ENCODE measurements at places on chromosomes 13 and 19.

DNA sequence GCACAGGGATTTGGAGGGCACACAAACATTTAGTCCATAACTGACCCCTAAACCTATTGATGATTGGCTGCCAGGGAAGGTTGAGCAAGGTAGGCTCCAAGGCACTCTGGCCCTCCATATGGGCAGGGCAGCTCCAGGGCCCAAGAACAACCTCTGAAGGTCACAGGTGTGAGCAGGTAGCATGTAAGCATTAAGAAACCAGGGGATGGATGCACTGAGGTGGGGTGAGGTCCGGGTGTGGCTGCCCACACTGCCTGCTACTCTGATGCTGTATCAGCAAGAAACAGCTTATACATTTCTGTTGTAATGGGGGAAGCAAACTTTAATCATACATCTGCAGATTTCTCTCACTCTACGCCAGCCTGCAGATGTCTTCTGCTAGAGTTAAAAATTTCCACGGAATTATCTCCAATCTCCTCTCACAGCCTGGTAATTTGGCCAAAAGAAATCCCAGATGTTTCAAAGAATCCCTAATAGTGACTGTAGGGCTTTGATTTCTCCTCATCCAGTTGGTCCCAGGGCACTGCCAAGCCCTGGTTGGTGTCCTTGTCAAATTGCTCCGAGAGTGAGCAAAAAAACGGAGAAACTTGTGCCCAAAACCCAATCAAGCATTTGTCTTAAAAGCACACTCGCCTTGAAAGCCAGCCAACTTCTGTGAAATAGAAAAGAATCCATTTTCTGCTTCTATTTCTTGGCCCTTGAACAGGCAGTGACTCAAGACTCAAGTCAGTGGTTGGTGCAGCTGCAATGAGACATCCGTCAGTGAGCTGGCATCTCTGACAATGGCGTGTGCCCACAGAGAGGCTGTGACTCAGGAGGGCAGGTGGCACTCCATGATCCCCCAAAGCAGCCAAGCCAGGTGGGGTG, 72.5 kb upstream of the MRI1 start:
- no peak for DNase-seq

DNA sequence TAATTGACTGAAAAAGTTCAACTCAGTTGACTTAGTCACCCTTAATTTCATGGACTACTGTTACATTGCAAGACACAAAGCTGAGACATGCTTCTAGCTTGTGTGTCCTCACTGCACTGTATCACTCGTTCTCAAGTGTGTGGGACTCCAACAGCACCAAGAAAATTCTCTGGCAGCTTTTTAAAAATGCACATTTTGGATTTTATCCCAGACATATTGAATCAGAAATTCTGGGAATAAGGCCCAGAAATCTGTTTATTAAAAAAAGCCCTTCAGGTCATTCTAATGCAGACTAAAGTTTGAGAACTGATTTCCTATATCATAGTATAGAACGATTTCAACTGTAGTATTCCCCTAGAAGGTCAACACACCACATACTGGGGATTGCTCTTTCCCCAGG, 1485.3 kb downstream of the PCDH9 start:
- DNase-seq = no peak

DNA sequence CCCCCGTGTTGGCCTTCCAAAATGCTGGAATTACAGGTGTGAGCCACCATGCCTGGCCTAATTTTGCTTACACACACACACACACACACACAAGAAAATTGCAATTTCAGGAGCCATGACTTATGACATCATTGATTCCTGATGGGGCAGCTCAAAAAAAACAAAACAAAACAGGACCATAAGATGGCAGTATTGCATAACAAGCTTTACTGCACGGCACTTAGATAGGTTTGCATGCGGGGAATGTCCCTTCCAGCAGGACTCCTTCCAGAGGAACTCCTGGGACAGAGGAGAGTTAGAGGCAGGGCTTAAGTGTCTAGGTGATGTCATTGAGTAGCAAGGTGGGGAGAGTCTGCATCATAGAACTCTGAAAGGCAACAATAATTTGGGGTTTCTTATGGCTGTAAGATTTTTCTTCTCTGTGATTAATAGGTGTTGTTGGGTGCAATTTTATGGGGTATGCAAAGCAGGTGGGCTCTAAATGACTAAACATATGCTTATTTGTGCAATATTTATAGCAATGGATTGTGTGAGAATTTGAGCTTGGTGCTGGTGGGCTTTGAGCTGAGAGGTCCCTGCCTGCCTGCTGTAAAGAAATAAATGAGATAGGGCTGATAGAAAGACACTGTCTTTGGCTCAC, 9.0 kb upstream of the ACSBG2 start:
- no peak for DNase-seq

- DNase-seq = no peak
Observed at GRCh38 chr13:99600318-99600717, 99.0 kb downstream of the TM9SF2 start.

DNA sequence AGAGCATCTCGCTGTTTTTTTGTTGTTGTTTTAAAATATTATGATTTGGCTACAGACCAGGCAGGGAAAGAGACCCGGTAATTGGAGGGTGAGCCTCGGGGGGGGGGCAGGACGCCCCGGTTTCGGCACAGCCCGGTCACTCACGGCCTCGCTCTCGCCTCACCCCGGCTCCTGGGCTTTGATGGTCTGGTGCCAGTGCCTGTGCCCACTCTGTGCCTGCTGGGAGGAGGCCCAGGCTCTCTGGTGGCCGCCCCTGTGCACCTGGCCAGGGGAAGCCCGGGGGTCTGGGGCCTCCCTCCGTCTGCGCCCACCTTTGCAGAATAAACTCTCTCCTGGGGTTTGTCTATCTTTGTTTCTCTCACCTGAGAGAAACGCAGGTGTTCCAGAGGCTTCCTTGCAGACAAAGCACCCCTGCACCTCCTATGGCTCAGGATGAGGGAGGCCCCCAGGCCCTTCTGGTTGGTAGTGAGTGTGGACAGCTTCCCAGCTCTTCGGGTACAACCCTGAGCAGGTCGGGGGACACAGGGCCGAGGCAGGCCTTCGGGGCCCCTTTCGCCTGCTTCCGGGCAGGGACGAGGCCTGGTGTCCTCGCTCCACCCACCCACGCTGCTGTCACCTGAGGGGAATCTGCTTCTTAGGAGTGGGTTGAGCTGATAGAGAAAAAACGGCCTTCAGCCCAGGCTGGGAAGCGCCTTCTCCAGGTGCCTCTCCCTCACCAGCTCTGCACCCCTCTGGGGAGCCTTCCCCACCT, 183.3 kb downstream of the KDM4B start:
- no peak for DNase-seq

DNA sequence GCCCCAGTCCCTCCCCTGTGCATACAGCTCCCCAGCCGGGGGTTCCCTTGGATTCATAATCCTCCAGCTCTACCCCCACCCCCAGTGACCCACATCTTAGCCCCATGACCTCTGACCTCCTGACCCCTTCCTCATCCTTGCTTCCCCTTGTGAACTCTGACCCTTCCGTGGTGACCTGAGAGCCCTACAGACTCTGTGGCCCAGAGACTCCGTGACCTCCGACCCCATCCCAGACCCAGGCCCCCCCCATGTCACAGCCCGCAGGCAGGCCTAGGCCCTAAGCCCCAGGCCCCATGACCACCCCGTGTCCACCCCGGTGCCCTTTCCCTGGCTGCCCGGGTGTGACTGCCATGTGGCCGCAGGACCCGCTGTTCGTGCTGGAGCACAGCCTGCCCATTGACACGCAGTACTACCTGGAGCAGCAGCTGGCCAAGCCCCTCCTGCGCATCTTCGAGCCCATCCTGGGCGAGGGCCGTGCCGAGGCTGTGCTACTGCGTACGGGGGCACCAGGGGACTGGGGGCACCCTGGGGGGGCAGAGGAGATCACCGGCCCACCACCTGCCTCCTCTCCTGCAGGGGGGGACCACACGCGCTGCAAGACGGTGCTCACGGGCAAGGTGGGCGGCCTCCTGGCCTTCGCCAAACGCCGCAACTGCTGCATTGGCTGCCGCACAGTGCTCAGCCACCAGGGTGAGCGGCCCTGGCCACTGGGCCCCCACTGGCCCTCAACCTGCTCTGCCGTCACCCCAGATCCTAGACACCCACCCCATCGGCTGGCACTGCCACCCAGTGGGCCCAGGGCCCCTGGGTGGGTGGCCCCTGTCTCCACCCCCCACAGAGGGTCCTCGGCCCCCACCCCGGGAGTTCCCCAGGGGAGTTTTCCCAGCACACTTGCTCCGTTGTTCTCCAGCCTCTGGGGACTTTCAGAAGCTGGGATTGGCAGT, 2.4 kb upstream of the SPIB start:
- no peak for DNase-seq

GRCh38 chr13:111948811-111949210, 118.1 kb upstream of the SOX1 start:
- DNase-seq = no peak

DNA sequence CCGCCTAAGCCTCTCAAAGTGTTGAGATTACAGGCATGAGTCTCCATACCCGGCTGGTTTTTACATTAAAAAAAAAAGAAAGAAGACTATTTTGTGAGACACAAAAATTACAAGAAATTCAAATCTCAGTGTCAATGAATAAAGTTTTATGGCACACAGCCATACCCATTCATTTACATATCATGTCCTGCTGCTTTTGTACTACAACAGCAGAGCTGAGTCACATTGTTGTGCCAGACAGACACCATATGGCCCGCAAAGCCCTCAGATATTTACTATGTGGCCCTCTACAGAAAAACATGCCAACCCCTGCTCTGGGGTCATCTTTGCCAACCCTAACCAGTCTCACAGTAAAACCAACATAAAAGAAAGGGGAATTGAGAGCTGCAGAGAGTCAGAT, 5.3 kb downstream of the SMIM7 start:
- no peak for DNase-seq

DNA sequence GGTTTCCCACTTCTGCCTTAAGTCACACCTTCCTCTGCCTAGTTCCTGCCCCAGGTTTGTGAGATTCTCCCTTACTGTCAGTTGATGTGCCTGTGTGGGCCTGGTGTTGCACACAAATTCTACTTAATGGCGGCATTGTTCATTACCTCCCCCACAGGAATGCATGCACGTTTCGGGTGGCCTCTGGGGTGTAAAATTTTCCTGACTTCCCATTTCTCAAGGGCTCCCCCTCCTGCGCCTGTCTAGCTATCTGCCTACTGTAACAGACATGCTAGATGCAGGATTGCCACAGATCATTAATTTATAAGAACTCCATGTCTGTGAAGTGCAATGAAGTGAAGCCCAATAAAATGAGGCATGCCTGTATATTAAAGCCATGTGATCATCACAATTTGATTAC, 1466.3 kb downstream of the PCDH9 start:
- no peak for DNase-seq

GRCh38 chr13:94859278-94859691, 146.9 kb upstream of the SOX21 start:
- no peak for DNase-seq

DNA sequence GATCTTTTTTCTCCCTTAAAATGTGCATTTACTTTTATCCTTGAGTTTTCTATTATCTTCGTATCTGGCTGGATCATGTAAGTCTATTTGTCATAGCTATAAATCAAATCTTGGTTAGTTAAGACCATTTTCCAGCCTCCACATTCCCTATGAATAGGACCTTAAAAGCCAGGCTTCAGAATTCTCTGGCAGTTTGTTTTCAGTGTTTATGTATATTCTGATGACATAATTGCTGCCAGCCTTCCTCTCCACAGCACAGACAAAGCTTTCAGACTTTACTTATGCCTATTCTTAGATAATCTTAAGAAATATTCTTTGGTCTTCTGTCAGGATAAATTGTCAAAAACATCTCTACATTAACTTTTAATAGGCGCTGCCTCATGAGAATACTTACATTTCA, 870.8 kb upstream of the SPRY2 start:
- no peak for DNase-seq

GRCh38 chr13:62320129-62321108, 904.8 kb upstream of the PCDH20 start:
- no peak for DNase-seq

DNA sequence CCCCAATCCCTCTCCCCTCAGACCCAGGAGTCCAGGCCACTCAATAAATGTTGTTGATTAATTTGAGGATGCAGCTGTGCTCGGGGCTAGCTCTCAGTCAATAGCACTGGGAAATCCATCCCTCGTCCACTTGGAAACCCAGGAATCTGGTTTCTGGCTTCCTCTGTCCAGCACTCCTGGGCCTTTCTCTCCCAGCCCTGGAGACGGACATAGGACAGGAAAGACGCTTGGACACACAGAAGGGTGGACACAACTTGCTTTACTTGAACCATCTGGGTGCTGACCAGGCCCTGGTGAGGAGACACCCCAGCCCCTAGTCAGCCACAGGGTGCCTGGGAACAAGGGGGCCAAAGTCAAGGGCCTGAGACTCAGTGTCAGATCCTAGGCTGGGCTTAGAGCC, 891 bp upstream of the TNNI3 start:
- no peak for DNase-seq

DNA sequence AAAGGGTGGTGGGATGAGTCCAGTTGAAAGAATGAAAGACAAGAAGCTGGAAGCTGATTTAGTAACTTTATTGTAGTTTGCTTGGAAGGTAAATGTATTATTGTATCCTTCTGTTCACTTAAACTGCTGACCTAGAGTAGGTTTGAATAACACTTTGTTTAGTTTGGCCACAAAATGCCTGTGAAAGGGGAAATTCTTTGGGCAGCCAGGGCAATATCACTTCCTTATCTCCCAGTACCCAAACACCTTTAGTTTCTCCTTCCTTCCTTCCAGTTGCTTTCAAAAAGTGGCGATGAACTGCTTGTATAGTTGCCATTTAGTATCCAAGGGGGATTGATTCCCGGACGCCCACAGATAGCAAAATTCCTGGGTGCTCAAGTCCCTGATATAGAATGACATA, 120.1 kb downstream of the PAN3 start:
- DNase-seq = no peak

GRCh38 chr19:3468211-3468610, 12.1 kb downstream of the SMIM24 start:
- no peak for DNase-seq

GRCh38 chr13:45674908-45675307, 27.2 kb upstream of the CBY2 start:
- DNase-seq = no peak

- DNase-seq = no peak
Observed at GRCh38 chr13:108407495-108407894, 138.0 kb downstream of the TNFSF13B start.

- no peak for DNase-seq
Observed at GRCh38 chr13:43206838-43207237, 183.5 kb downstream of the DNAJC15 start.

- no peak for DNase-seq
Observed at GRCh38 chr13:95382411-95382810, 81.2 kb upstream of the ABCC4 start.

DNA sequence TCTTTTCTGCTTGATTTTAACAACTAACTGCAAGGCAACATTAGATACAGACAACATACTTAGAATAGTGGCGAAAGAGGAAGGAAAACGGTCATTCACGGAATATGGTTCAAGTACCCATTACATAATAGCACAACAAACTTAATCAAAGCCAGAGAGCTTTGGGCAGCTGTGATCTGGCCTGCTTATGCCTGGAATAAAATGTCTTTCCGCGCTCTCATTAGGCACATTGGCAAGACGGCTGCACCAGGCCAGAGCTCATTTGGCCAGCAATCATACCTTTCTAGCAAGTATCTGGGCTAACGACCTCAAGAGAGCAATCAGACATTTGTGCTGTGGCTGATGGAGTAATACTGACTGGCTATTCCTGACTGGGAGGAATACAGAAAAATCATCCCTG, 112.8 kb downstream of the NALCN start:
- DNase-seq = no peak
